ENCODE measurements at places on chromosomes 2 and 18. TPM values are rescaled to one million over a fixed set of nuclear protein-coding genes. Genes with fewer than 3 reads are reported as not detected.
A peak's percentile ranks its signal among the peaks of the same experiment; 100 is the strongest.

- H3K4me1 ChIP-seq, result no peaks in the 10 kb centered on the region
- no peak overlapping the region for H3K27ac ChIP-seq
- H3K36me3 ChIP-seq, result no peaks in the 10 kb centered on the region
- H3K4me3 ChIP-seq, result no peak overlapping the region
- DNase-seq, result no peak
- no peaks in the 10 kb centered on the region for H3K27me3 ChIP-seq
Observed at GRCh38 chr2:220165401-220165800, 538.0 kb downstream of the SLC4A3 start.

DNA sequence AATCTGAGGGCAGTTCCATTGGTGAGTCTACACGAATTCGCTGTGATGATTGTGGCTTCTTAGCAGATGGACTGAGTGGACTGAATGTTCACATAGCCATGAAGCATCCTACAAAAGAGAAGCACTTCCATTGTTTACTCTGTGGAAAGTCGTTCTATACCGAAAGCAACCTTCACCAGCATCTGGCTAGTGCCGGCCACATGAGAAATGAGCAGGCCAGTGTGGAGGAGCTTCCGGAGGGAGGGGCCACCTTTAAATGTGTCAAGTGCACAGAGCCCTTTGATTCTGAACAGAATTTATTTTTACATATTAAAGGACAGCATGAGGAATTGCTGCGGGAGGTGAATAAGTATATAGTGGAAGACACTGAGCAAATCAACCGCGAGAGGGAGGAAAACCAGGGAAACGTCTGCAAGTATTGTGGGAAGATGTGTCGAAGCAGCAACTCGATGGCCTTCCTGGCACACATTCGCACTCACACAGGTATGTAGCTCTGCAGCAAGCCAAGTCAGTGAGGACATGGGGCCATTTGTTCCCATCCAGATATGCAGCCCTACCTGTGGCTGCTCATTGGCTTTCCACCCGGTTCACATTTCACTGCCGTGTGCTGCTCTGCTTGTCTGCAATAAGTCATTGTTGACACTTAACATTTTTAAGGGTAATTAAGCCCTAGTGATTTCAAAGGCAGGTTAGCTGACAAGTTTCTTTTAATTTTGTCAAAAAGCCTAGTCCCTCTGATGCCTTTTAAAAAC is 37.7 kb downstream of the ZNF407 start:
- no peak overlapping the region for H3K27ac ChIP-seq
- H3K36me3 ChIP-seq, result peaks cover 4% of the 10 kb centered on the region
- H3K4me3 ChIP-seq, result no peak overlapping the region
- H3K27me3 ChIP-seq, result no peaks in the 10 kb centered on the region
- DNase-seq, result no peak

DNA sequence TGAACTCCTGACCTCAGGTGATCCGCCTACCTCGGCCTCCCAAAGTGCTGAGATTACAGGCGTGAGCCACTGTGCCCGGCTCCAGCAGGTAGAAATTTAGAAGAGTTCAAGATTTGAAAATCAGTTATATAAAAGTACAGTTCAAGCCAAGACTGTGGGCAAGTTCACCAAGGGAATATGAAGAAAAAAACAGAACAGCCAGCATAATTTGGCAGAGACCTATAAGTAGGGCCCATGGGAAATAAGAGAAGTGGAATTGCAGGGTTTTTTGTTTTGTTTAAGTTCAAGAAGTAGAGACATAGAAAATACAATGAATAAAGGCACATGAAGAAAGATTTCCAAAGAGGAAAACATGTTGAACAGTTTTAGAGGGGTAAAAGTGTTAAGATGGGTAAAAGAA is 57.9 kb downstream of the BAZ2B start:
- no peak overlapping the region for H3K4me3 ChIP-seq
- H3K27ac ChIP-seq, result no peak overlapping the region
- no peak for DNase-seq
- H3K4me1 ChIP-seq, result no peaks in the 10 kb centered on the region

- no peak overlapping the region for H3K4me3 ChIP-seq
- no peaks in the 10 kb centered on the region for H3K4me1 ChIP-seq
- H3K36me3 ChIP-seq, result no peaks in the 10 kb centered on the region
- H3K27me3 ChIP-seq, result no peaks in the 10 kb centered on the region
Observed at GRCh38 chr18:49345931-49346696, 114.3 kb downstream of the DYM start.

GRCh38 chr18:68417166-68417799 is 297.6 kb downstream of the TMX3 start:
- H3K4me1 ChIP-seq, result no peaks in the 10 kb centered on the region
- no peaks in the 10 kb centered on the region for H3K36me3 ChIP-seq
- DNase-seq, result no peak
- H3K27ac ChIP-seq, result no peak overlapping the region
- no peak overlapping the region for H3K4me3 ChIP-seq
- H3K27me3 ChIP-seq, result no peaks in the 10 kb centered on the region

- H3K4me1 ChIP-seq, result no peaks in the 10 kb centered on the region
- no peaks in the 10 kb centered on the region for H3K36me3 ChIP-seq
- no peak for DNase-seq
Observed at GRCh38 chr2:55862246-55862645, 61.3 kb downstream of the EFEMP1 start.

DNA sequence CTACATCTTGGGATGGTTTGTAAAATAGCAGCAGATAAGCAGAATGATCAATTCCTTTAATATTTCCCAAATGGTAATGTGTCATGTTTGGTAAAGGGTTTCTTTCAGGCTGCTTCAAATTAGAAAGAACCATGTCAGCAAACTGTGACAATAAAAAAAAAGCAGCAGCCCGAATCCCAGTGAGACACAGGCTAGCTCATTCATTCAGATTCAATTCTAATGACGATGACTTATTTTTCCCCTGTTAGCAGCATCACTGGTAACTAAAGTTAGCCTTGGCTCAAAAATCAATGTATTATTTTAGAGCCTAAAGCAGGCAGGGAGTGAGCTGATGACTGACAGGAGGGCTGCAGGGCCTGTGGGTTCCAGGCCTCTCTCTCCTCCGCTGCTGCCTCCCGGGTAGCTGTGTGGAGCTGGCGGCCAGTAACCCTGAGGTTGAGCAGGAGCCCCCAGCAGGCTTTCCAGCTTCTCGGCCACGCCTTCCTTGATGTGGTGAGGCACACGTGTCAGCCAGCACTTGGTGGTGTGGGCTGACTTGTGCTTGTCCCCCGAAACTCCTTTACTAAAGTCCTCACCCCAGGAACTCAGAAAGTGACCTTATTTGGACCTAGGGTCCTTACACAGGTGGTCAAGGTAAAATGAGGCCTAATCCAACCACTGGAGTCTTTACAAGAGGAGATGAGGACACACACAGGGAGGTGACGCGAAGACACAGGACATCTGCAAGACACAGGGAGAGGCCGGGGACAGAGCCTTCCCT is 120.5 kb upstream of the HS6ST1 start:
- no peaks in the 10 kb centered on the region for H3K27me3 ChIP-seq
- no peak overlapping the region for H3K4me3 ChIP-seq
- H3K27ac ChIP-seq, result no peak overlapping the region
- H3K36me3 ChIP-seq, result no peaks in the 10 kb centered on the region
- no peak for DNase-seq

DNA sequence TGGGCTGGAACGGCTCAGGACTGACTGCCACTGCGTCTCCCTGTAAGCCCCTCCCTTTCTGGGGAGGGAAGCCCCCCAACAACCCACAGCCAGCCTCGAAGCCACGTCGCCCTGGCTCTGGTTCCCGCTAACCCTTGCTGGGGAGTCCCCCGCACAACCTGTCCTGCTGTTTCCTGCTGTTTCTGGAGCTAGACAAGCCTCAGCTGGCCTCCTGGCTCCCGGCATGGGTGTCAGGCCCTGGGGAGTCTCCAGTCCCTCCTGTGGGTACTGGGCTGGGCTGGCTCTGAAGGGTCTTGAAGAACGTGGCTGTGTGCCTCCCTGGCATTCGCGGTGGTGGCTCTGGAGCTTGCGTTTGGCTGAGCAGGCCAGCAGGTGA is 20.9 kb downstream of the NFATC1 start:
- no peaks in the 10 kb centered on the region for H3K4me1 ChIP-seq
- no peaks in the 10 kb centered on the region for H3K36me3 ChIP-seq
- H3K4me3 ChIP-seq, result no peak overlapping the region
- DNase-seq, result no peak
- H3K27ac ChIP-seq, result no peak overlapping the region

DNA sequence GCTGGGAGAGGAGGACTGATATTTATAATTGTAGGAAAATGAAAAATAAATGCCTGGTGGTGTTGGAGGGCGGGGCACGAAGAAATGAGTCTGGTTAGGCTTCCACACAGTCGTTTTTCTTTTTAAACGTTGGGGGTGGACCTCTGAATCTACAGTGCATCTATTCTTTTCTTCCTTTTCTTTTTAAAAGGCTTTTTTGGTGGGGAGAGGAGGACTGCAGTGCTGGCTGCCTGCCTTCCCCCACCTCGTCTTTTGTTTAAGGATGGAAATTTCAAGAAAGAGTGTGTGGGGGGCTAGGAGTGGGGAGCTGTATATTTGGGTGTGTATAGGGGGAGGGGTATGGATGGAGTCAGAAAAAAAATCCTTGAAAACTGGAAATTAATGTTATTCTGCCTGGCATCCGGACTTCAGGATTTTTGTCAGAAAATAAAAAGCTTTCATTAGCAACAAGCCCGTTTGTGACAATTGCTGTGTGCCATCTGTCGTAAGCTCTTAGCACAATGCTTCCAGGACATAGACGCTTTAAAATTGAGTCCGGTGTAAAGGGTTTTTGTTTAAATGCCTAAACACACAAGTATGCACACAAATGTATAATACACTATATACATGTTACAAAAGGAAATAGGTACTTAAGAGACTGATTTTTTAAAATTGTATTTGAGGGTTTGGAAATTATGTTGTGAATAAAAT is 1.1 kb downstream of the MAP2 start:
- no peaks in the 10 kb centered on the region for H3K27me3 ChIP-seq
- H3K4me1 ChIP-seq, result no peaks in the 10 kb centered on the region
- no peak for DNase-seq
- peak overlapping the region; percentile 75 for H3K27ac ChIP-seq
- no peaks in the 10 kb centered on the region for H3K36me3 ChIP-seq

- no peak overlapping the region for H3K27ac ChIP-seq
- H3K27me3 ChIP-seq, result no peaks in the 10 kb centered on the region
- DNase-seq, result no peak
- H3K4me1 ChIP-seq, result no peaks in the 10 kb centered on the region
- H3K4me3 ChIP-seq, result no peak overlapping the region
- H3K36me3 ChIP-seq, result no peaks in the 10 kb centered on the region
Observed at GRCh38 chr18:27860701-27861107, 316.2 kb downstream of the CDH2 start.

DNA sequence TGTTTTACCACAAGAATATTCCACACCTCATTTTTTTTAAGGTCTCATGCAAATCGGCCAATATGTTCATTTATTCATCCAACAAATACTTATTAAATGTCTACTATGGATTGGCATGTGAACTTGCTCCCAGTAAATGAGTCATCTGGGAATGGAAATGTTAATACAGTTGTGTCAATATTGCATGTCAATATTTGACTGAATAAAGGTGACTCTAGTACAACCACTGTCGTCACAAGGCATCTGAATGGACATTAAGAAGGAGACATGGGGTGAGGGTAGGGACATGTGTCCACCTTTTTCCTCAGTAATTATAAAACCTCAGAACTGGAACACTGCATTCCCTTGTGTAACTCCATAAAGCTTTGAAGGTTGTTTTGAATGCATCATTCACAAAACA is 365.4 kb downstream of the ADCYAP1 start:
- H3K36me3 ChIP-seq, result no peaks in the 10 kb centered on the region
- no peak for DNase-seq
- H3K27ac ChIP-seq, result no peak overlapping the region
- no peaks in the 10 kb centered on the region for H3K4me1 ChIP-seq
- no peaks in the 10 kb centered on the region for H3K27me3 ChIP-seq

GRCh38 chr2:219186754-219187456 is 8.8 kb downstream of the RETREG2 start:
- H3K27ac ChIP-seq, result no peak overlapping the region
- peaks cover 7% of the 10 kb centered on the region for H3K36me3 ChIP-seq
- no peaks in the 10 kb centered on the region for H3K4me1 ChIP-seq
- no peak for DNase-seq
- H3K4me3 ChIP-seq, result no peak overlapping the region

- H3K27me3 ChIP-seq, result peaks cover 10% of the 10 kb centered on the region
- no peak for DNase-seq
- H3K27ac ChIP-seq, result no peak overlapping the region
- no peaks in the 10 kb centered on the region for H3K36me3 ChIP-seq
Observed at GRCh38 chr2:16257322-16258028, 317.1 kb downstream of the MYCN start.

DNA sequence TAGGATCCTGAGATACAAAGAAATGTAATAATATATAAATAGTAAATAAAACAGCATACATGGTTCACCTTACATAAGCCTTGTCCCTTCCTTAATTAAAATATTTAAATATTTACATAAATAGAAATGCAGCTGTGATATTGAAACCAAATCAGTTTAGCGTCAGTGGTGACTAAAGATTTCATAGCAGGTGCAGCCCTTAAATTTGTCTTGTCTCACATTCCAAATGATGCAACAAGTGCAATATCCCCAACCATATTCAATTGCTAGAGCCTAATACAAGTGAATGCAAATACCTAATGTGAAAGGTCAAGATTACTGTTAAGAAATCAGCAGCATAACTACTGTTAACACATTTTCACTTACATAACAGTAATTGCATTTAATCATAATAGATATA is 539.5 kb downstream of the NYAP2 start:
- no peak overlapping the region for H3K4me3 ChIP-seq
- H3K4me1 ChIP-seq, result no peaks in the 10 kb centered on the region
- H3K36me3 ChIP-seq, result no peaks in the 10 kb centered on the region
- no peaks in the 10 kb centered on the region for H3K27me3 ChIP-seq

DNA sequence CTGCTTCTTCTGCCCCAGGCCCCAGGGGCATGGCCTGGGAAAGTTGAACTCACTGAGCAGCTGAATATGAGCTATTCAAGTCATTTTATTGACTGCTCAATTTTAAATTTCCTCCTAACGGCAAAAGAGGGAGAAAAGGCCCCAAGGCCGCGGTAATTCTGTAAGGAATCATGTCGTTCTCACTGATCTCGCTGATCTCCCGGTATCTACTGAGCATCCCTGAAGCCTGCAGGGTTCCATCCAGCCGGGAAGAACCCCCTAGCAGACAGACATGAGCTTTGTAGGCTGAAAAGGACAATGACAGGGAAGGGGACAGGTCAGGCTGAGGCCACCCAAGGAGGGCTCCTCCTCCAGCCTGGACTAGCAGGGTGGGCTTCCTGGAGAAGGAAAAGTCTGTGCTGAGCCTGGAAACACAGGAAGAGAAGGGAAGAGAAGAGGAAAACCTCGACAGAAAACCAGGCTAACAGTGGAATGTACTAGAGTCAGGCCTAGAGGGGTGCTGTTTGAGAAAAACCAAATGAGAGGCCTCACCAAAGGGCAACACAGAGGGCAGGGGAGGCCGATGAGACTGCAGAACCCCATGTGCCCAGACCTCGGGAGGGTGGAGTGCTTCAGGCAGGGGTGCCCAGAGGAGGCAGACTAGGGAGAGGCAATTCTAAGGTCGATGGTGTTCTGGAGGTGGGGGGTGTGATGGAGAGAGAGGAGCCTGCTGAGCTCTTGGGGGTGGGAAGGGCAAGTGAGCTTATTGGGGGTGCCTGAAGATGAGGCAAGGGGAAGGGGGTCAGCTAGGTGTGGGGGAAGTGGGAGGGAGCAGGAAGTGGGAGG is 2.9 kb upstream of the NPPC start:
- no peaks in the 10 kb centered on the region for H3K36me3 ChIP-seq
- no peak overlapping the region for H3K4me3 ChIP-seq
- peak; percentile 39 for DNase-seq
- H3K27me3 ChIP-seq, result no peaks in the 10 kb centered on the region
- H3K4me1 ChIP-seq, result peaks cover 8% of the 10 kb centered on the region
- no peak overlapping the region for H3K27ac ChIP-seq

ALK gene
- 0.33 TPM for total RNA-seq

DLX1 gene
- 0.29 TPM for total RNA-seq

SCYGR4 gene
- total RNA-seq, result not detected

CHRNG gene
- total RNA-seq, result not detected

UGT1A10 gene
- not detected for total RNA-seq

MSTN gene
- 0.66 TPM for total RNA-seq

CPO gene
- 0.66 TPM for total RNA-seq
